Skeletal muscle cell (primary cell): ENCODE measurements at places on chromosomes 3 and 15.
A peak's percentile ranks its signal among the peaks of the same experiment; 100 is the strongest.

- no peak for DNase-seq
These were observed 198.5 kb upstream of the GADL1 start for GRCh38 chr3:31092748-31093589.

DNA sequence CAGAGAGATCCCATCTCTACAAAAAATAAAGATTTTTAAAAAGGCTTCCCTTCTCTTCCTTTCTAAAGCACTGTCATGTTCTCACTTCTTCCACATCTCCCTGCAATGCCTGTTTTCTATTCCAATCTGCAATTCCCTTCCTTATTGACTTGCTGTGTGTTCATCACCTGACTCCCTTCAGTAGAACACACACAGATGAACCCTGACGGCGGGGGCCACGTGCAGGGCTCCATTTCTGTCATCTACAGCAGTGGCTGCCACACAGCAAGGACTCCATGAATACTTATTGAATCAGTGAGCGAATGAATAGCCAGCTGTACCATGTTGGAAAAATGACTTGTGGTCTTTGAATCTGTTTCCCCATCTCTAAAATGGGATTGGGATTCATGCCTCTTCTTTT lies 26.1 kb downstream of the BHLHE40 start:
- DNase-seq: no peak

DNA sequence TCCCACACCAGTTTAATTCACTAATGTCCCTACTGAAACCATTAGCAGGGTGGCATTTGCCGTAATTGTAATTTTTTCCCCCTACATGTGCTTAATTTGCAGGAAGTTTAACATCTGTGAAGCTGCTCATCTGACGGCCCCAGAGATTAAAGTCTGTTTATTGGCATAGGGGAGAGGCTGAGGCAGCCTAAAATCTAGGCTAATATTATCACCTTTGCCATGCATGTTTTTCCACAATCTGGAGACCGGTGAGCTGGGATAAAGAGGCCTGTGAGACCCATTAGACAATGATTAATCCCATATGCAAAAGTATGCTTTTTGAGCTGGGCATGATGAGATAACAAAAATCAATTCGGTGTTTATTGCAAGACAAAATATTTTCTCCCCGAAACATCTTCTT lies 561.2 kb upstream of the ALCAM start:
- no peak for DNase-seq

DNA sequence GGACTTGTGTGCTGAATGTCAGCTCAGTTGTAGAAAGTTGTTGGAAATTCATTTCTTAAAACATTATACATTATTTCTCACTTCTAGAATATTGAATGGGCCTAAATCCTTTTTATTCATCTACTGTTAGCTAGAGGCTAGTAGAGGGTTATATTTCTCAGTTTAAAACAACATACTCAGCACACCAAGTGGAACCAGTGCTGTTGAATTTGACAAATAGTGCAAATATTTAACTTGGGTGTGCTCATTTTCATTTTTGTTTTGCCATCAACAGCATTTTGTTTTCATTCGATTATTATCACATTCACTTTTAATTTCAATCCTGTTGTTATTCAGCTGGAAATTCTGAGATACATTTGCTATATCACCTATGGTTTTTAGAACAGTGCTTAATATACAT lies 269.4 kb upstream of the PEX5L start:
- no peak for DNase-seq

DNA sequence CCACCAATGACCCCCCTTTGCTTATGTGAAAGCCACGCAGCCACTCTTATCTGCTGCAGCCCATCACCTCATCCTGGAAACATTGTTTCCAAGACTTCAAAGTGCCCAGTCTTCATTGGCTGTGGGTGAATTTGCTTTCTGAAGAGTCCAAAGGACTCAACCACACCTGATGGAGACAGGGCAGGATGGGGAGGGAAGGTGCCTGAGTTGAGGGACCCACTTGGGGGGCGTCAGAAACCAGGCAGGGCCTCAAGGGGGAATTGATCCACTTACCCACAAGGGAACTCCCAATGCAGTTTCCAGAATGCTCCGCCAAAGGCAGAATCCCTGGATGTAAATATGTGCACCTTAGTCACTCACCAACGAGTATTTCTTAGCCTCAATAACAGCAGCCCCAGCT lies 147.9 kb upstream of the ATP2B2 start:
- no peak for DNase-seq

DNA sequence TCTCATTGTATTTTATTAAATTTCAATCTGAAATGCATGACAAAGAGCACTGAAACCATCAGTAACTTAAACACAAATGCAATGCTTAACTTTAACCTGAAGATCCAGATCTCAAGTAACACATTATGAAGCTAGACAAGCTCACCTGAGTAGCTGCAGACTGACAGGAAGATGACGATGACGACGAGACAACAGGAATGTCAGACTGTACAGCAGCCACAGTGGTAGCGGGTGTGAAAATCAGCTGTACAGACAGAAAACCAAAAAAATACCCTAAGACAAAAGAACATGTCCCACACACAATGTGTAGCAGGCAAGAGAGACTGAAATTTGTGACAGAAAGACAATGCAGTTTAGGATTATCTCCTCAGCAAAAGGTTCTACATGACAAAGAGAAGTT lies 36.3 kb downstream of the PHC3 start:
- no peak for DNase-seq

DNA sequence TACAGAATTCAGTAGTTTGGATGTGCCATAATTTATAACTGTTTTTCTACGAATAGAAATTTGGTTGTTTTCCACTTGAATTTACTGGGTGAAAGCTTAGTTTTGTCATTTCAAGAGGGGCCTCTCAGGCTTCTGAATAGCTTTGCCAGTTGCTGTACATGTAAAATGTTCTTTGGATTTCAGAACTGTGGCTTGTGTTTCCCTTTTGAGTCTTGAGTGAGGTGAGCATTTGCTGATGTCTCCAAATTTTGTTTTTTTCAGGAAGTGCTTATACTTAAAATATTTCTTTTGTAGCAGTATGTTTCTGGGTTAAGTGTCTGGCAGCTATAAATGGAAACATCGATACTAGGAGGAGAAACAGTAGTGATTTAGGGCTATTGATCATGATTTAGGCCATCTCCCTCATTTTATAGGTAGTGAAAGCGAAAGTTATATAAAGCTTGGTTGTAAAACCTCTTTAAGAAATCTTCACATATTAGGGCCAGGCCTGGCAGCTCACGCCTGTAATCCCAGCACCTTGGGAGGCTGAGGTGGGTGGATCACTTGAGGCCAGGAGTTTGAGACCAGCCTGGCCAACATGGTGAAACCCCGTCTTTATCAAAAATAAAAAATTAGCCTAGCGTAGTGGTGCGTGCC lies 9.2 kb upstream of the TRAK1 start:
- no peak for DNase-seq

DNA sequence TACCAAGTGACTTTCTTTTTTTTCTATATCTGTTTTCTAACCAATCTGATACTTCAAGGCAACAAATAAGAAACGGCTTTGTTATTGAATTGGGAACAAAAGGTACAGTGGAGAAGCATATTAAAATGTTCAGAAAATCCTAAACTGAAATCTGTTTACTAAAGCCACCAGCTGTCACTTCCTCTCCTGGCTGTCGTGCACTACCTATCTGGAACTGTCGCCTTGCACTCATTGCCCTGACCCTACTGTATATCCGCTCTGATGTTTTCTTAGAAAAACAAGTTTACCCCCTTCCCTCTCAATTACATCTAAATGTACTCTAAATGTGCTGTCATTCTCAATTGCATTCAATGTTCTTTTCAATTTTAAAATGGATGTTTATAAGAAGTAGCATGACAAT lies 439.8 kb upstream of the ARRDC4 start:
- DNase-seq: no peak

DNA sequence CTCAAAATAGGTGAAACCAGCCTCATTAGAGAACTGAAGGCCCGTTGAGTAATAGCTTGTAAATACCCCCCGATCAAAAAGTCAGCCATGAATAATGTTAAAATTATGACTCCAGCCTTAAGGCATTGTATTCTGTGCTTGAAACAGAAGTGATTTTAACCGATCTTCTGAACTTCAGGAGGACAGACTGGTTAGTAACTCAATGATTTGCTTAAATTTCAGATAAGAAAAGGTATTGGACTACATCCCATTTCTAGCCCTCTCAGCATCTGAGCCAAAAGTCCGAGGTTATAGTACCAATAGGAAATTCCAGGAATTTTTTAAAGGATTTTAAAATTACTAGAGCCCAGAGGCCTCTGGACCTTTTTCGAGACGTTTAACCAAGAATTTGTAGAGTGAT lies 67.7 kb upstream of the FGF12 start:
- no peak for DNase-seq

GRCh38 chr3:175149675-175150074 lies 290.5 kb downstream of the NAALADL2 start:
- DNase-seq: peak; percentile 64

DNA sequence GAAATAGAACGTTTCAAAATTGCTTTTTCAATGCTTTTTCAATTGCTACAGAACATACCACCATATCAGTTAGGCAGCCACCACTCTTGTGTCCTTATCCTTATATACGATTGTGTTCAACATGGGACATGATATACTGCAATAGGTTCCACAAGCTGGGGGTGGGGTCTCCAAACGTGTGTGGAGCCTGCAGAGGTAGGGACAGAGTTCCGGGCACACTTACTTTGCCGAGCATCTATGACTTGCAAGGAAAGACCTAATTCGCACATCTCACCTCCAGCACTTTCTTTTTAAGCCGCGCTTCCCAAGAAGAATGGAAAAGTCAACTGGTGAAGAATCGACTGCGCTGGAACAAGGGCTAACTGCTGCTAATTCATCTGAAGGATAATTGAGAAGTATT lies 39.6 kb upstream of the SFMBT1 start:
- DNase-seq: no peak

DNA sequence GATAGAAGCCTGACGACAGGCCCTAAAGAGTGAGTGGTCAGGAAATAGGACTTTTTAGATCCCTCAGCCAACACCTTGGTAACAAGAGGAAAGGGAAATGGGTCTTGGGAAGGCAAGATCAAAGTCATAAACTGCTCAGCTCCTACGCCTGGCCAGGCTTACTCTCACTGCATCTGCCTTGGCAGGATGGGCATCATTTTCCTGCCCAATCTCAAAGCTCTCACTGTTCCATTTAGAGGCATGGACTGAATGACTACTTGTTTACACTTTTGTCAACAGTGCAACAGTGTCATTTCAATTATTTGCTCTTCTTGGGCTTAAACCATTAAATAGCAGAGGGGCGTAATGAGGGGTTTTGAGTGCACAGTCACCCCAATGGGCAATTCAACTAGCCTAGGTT lies 808.7 kb downstream of the GRM7 start:
- DNase-seq: no peak

- DNase-seq: no peak
These were observed 435.0 kb upstream of the C2CD4B start for GRCh38 chr15:62599791-62600777.

DNA sequence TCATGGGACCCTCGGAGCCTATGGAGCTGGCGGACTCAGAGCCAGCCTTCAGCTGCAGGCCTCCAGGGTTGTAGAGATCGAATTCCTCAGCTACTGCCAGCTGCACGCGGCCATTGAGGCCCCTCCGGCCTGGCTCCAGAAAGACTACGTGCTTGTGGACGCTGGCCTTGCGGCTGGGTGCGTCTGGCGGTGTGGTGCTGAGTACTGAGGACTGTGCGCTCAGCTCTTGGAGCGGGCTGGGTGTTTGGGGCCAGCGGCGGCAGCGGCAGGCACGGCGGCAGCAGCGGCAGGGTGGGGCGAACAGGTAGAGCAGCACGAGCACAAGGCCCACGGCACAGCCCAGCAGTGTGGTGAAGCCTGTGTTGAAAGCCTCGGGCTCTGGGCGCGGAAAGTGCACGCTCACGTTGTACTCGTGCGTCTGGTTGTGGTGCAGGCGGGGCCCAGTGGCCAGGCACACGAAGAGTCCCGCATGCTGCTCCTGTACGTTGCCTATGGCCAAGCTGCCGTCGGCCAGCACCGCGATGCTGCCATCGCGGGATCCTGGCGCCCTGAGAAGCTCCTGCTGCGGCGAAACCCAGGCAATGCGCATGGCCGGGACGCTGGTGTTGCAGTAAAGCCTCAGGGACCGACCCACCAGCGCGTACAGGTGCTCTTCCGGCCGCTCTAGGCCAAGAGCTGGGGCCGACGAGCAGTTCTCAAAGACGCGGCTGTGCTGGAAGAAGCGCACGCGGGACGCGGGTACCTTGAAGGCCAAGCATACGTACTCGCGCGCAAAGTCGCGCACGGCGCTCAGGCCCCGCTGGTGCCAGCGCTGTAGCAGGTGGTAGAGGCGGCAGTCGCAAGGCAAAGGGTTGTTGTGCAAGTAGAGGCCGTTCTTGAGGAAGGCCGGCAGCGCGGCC lies 1.3 kb downstream of the AMIGO3 start:
- no peak for DNase-seq

DNA sequence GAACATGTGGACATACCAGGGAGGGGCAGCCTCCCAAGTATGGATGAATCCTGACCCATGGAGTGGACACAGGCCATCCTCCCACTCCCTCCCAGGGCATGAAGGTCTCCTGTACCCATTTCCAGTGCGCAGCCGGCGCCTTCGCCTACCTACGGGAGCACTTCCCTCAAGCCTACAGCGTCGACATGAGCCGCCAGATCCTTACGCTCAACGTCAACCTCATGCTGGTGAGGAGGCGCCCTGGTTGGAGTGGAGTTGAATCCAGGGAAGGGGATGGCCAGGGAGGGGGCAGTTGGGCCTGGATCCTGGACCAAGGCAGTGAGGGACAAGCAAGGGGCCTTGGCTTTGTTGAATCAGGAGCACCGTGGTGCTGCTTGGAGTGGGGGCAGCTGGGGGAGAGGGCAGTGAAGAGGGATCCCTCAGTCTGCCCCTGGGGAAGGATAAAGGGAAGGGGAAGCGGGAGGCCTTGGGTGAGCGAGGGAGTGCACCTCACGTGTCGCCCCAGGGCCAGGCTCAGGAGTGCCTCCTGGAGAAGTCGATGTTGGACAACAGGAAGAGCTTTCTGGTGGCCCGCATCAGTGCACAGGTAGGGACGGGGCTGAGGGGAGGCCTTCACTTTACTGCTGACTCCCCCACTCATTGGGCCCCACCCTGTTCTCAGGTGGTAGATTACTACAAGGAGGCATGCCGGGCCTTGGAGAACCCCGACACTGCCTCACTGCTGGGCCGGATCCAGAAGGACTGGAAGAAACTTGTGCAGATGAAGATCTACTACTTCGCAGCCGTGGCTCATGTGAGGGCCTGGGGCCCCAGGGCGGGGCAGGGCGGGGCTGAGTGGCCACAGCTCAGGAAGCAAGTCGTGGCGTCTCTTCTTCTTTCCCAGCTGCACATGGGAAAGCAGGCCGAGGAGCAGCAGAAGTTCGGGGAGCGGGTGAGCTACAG lies 25.3 kb downstream of the PTPN23 start:
- DNase-seq: no peak
